ENCODE measurements at places on chromosomes 7 and 10.

- no peak for DNase-seq
Observed at GRCh38 chr10:128735996-128736395, 609.8 kb upstream of the MKI67 start.

- DNase-seq, result no peak
Observed at GRCh38 chr10:21039721-21040120, 142.6 kb upstream of the NEBL start.

DNA sequence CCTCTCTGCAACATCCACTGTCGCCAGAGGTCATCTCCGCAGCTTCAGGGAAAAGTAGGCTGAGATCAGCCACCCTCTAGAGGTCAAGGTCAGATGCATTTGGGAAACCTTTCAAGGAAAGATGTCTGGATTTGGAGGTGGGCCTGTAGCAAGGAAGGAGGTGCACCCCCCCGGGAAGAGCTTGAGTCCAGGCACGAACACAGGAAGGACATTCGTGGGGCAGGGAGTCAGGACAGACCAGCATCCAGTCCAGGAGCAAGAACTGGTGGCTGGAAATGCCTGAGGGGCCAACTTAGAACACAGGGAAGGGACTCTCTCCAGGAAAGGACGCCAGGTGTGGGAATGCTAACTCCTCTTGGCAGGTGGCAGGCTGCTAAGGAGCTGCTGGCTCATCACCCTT is 614.1 kb upstream of the MGMT start:
- DNase-seq, result no peak

GRCh38 chr7:2530071-2530987 is 10.8 kb downstream of the LFNG start:
- peak; percentile 66 for DNase-seq

- peak; percentile 34 for DNase-seq
Observed at GRCh38 chr10:22649390-22649841, 65.0 kb downstream of the PIP4K2A start.

DNA sequence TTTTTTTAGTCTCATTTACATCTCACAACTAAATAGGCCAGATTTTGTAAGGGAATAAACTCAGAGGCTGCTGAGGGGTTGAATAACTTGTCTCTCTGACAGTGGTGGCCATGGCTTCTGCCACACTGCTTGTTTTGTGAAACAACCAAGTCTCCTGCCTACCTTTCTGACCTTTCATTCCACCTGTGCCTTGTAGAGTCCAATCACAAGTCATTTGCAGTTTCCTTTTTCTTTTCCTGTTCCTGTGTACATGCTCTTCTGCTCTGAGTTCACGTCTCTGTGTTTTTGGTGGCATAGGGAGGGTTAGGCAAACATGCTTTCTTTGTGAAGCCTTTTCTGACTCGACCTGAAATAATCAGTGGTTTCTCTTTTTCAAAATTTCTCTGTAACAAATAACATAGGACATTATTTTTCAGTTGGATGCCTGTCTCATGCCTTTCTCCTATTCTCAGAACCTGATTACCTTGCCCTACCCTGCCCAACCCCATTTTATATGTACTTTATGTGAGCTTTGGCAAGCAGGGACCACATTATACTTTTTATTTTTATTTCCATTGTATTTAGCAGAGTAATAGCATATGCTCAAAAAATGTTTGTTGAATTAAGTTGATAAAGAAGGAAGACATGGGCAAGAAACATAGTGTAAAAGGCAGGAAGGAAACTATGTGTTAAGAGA is 81.7 kb downstream of the HDAC9 start:
- DNase-seq, result no peak

- no peak for DNase-seq
Observed at GRCh38 chr7:69728304-69728703, 130.0 kb downstream of the AUTS2 start.

DNA sequence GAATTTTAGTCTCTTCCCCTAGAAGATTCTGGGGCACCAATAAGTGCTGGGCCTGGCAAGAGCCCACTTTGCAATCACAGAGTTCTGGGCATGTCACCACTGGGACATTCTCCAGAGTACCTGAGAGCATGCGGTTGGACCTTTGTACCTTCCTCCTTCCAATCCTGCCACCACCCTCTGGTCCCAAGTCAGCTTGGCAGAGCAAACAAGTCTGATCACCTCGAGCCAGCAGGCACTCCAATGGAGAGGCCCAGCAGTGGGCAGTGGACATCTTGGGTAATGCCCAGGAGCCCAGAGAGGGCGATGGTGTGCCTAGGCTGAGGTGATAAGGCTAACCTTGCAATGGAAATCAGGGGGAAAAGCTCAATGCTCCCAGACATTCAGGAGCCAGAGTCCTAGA is 43.4 kb downstream of the SH3PXD2A start:
- no peak for DNase-seq

DNA sequence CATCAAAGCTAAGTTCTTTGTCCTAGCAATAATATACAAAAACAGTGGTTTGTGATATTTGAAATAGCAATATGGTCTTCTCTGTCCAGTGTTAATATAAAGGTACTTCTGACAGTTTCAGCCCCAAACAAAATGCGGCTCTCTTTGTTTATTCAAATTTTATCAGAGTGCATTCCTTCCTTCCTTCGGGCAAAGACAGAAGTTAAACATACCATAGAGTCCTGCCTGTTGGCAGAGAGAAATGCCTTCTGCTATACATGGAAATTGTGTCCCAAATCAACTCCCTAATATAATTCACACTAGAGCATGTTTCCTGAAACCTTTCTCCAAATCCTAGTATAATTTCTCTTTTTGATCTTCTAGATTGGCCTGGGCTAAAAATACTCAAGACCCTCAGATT is 21.2 kb upstream of the ATE1 start:
- DNase-seq, result no peak

- DNase-seq, result no peak
Observed at GRCh38 chr10:62960416-62960815, 144.2 kb upstream of the EGR2 start.

DNA sequence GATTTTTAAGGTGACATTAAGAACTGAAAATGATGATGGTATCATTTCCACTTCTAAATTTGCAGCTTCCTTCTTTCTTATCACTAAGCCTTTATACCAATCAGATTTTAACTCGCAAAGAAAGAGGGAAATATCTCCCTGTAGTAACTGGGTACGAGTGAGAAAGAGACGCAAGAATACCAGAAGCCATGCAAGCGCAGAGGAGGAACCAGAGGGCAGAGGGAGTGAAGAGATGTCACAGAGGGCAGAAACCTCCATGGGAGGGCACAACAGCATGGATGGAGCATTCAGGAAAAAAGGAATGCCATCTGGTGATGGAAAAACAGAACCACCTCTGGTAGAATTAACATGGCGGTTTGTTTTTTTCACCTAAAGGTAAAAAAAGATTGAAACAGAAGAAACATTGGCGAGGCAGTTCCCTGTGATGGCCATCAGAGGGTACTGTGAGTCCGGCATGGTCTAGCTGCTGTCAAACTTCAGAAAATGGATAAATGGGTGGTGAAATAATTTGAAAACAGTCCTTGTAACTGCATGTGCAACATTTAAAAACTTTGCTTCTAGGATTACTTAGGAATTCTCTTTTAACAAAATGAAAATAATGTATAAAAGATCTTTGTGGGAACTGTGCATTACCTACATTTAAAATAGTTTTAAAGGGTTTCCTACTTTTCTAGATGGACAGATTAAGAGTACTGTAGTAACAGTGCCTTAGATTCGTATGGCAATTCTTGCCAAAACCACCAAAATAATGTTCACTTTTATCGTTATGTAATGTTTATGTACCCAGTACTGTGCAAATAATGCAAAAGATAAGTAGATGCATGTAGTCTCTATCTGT is 91.8 kb downstream of the ARHGAP12 start:
- DNase-seq, result no peak

- DNase-seq, result no peak
Observed at GRCh38 chr7:18053177-18053928, 25.7 kb upstream of the PRPS1L1 start.

DNA sequence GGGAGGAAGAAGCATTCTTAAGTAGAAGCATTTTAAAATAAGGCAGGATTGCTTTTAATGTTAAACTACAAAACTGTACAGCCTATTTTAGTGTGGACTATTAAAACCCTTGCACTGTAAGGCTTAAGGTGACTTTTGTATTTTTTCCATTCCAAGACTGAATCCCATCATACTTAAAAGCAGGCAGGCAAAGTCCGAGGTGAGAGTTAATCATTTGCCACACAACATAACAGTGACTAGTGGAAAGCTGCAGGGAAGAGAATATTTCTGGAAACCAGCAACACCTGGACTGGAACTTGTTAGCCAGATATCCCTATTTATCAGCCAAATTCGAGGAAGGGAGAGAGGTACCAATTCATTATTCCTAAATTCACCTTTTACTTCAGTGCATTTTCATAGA is 3.5 kb downstream of the PRR15 start:
- no peak for DNase-seq

DNA sequence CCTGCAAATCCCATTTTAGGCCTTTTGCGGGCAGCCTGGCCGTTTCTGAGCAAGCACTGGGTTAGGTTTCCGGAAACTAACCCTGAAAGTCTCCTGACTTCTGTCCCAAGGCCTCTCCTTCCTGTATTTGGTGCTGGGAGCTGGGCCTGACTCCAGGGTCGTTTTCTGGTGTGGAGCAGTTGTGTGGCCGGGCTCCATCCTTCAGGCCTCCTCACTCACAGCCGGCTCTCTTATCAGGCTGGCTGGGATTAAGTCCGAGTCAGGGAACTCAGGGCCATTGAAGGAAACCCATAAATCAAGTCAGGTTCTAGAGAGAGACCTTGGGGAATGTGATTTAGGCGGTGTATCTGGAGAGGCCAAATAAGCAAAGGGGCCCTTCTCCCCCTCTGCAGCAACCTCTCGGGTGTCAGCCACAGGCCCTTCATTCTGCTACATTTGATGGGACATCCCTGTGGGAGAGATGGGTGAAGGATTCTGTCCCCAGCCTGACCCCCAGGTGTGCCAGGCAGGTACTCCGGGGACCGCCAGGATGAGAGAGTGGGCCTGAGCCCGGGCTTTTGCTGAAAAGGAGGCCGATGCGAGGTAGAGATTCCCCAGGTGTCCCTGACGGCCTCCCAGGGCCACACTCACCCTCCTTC is 3.3 kb downstream of the GATA3 start:
- no peak for DNase-seq

DNA sequence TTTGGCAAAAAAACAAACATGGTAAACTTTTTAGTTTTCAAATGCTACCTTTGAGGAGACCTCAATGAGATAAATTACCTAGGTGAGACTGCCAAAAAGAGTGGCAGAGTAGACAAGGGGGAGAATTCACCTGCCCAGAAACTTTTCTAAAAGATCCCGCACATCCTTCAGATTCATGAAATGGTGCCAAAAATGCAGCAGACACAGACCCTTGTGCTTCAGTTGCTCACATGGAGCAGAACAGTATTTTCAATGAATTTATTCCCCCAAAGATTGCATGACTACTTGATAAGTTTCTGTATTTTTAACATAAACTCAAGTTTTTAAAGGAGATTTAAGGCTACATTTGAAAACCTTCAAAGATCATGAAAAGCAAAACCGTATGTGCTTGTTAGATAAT is 270.0 kb downstream of the TRIL start:
- DNase-seq, result no peak

DNA sequence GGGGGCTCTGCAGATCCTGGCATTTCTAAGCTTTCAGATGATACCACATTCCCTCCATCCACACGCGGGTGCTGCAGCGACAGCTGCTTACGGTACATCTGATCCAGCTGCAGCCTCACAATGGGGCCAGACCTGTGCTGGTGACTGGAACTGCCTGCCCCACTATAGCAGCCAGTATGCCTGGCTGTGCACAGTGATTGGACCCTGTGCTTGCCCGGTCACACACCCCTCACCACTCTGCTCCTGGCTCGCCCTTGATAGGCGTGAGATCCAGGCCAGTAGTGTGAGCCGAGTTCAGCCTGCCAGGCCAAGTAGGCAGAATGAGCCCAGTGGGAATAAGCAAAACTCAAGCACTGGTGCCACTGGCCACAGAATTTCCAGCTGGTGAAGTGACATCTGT is 164.8 kb downstream of the NRBF2 start:
- no peak for DNase-seq

GRCh38 chr10:71638064-71638821 is 81.3 kb downstream of the C10orf105 start:
- no peak for DNase-seq

DNA sequence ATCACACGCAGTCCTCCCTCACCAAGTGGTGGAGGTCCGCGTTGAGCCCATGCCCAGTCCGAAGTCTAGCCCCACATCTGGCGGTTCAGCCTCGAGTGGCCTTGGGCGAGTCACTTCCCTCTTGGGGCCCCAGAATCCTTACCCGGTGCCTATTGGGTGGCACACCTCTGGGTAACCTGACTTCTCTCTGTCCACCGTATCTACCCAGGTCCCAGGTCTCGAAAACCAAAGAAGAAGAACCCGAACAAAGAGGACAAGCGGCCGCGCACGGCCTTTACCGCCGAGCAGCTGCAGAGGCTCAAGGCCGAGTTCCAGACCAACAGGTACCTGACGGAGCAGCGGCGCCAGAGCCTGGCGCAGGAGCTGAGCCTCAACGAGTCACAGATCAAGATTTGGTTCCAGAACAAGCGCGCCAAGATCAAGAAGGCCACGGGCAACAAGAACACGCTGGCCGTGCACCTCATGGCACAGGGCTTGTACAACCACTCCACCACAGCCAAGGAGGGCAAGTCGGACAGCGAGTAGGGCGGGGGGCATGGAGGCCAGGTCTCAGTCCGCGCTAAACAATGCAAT is 4.3 kb downstream of the EN2 start:
- DNase-seq, result no peak

DNA sequence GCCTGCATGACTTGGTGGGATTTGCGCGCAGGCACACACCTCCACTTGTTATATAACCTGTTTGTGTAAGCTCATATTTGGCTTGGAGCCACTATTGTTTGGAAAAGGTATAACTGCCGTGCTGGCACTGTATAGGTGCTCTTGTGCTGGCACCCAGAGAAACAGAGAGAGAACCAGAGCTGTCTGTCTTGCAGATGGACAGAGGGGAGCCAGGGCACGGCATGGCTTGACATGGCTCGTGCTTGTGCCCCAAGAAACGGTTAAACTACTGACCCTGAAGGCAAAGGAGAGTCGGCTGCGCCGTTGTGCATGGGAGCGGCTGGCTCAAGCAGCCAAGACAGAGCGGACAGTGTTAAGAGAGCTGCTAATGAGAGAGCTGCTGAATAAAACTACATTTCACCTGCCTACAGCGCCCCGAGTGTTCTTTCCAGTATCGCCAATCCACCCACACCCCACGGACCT is 23.2 kb downstream of the RAPGEF5 start:
- no peak for DNase-seq

DNA sequence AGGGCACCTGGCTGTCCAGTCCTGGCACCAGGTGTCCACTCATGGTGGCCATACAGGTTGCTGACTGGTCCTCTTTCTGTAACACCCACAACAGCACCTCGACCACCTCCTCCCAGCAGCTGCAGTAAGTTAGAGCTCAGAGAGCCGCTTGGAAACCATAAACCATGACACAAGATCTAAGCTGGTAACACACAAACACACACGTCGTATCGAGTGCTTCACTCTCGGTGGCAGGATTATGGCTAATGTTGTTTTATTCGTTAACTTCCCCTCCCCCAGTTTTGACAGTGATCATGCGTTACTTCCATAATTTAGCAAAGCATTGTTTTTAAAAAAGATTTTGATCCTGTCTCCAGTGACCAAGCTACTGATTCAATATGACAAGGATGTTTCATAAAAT is 59.7 kb downstream of the CAMK2B start:
- DNase-seq, result no peak

Data from stimulated activated CD8-positive, alpha-beta memory T cell treated with anti-CD3 and anti-CD28 coated beads, Interleukin-7, amount 100 ng/mL, for 48 hours (primary cell).